BJ (cell line): ENCODE measurements at places on chromosomes 4 and X. TPM values are rescaled to one million over a fixed set of nuclear protein-coding genes. Genes with fewer than 3 reads are reported as not detected.

DNA sequence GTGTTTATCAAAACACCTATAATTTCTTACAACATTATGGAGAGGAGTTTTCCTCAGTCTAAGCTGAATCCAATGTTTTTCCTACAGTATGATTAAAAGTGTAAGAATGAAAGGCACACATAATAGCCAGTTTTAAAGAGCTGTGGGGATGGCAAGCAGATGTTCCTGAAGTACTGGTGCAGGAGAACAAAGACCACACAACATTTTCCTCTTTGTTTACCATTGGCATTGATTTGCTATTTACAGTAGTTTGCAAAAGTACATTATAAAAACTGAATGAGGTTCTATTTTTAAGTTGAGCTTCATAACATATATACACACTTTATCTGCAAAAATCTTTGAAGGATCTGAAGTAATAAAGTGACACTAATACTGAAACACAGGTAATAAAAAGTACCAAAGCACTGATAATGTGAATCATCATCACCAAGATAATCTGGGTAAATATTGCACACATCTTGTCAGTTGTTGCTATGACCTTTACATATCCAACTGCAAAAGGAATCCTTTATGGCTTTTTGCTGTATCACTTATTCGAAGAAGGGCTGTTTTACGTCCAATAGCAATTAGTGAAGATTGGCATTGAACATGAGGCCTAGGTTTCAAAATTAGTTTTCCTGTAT lies 22.5 kb downstream of the TCEAL1 start:
- no peak for DNase-seq

DNA sequence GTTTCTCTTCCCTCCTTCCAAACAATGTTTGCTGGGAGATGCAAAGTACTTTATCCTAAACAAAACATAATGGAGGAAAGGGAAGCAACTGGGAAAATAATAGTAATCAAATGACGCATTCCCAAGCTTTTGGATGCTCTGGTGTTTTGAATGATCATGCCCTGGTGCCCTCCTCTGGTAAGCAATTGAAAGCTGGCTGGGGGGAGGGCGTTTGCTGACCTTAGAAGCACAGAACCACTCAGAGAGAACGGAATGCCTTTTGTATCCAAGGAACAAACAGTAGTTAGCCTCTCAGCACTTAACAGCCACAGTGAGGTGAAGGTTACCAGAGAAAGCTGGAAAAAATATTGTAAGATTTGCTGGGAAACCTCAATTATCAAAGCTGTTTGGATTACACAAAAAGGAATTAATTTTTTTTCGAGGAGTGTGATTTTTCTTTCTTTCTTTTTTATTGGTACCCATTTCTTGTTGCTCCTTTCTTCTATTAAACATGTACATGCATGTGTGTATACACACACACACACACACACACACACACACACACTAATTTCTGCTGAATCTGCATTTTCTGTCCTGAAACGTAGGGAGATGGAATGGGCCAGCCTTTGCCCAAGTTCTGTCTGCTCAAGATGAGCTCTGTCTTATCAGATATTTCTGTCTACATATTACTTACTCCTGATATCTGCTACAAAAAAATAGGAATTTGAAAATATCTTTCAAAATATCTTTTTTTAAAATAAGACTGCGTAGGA lies 155.8 kb upstream of the IGFBP7 start:
- no peak for DNase-seq

DNA sequence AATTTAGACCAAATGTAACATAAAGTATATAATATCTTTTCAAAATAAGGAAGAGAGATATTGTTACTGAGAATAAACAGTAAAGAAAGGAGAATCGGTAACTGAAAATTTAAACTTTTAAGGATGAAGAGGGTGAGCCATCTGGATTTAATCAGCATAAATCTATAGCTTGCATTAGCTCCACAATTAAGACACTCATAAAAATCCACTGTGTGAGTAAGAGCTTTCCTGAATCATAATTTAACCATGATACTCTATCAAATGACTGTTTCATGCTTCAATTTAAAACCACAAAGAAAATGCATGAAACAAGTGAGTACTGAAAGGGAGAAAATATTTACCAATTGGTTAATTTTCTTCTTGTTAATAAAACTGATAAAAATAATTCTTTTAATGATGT lies 951.5 kb upstream of the SLIT2 start:
- peak; percentile 38 for DNase-seq

- no peak for DNase-seq
Measured at GRCh38 chrX:155889328-155889727, 8.2 kb downstream of the VAMP7 start.

GRCh38 chrX:38435130-38435529 lies 82.7 kb downstream of the OTC start:
- DNase-seq = no peak

DNA sequence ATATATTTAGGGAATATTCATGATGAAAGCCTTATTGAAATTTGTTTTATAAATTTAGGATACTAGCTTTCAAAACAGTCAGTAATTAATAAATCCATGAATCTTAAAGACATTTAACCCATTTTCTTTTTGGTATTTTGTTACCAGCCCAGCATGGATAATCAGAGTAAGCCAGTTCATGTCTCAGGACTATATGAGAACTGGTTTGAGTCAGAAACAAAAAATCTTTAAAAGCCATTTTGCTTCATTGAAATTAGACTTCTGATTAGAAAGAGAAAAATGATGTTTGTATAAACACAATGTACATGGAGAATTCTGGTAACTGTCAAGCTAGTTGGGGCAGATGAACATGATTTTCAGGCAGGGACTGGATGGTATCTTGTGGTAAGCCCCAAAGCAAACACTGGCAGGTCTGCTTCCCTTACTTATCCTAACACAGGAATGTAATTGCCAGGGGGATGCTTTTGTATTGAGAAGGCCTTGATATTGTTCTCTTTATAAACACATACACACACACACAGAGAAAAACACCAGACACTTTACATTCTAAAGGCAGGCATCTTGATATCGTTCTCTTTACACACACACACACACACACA lies 9.4 kb downstream of the ARHGAP10 start:
- no peak for DNase-seq

The CXCL6 gene
- 0.06 and 0.12 TPM in 2 replicates for polyA plus RNA-seq

- no peak for DNase-seq
Measured at GRCh38 chr4:12778706-12779105, 705.4 kb downstream of the RAB28 start.

The PCYT1B gene
- polyA plus RNA-seq = 0.06 TPM in 1 of 2 replicates, not detected in the other

The CFI gene
- 1.3 and 3.0 TPM in 2 replicates for polyA plus RNA-seq

- no peak for DNase-seq
Measured at GRCh38 chr4:172547724-172548123, 620.9 kb upstream of the GALNT7 start.

The ADAD1 gene
- polyA plus RNA-seq = not detected in 2 replicates

The BMPR1B gene
- 0.07 and 0.16 TPM in 2 replicates for polyA plus RNA-seq

- no peak for DNase-seq
Measured at GRCh38 chr4:139624441-139625092, 41.1 kb upstream of the MGST2 start.

DNA sequence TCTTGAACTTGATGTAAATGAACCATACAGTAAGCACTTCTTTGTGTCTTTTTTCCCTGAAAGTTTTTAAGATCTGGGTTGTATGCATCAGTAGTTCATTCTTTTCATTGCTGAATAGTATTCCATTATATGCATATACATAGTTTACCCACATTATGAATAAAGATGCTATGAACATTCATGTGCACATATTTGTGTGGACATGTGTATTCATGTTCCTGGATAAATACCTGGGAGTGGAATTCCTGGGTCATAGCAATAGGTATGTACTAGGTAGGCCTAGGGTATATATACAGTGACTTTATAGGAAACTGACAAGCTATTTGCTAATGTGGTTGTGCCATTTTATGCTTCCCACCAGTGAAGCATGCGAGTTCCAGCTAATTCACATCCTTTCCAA lies 215.9 kb downstream of the NR3C2 start:
- DNase-seq = no peak

GRCh38 chr4:57291911-57292310 lies 181.7 kb upstream of the IGFBP7 start:
- DNase-seq = no peak

- DNase-seq = no peak
Measured at GRCh38 chr4:74375824-74376426, 11.0 kb downstream of the EREG start.

DNA sequence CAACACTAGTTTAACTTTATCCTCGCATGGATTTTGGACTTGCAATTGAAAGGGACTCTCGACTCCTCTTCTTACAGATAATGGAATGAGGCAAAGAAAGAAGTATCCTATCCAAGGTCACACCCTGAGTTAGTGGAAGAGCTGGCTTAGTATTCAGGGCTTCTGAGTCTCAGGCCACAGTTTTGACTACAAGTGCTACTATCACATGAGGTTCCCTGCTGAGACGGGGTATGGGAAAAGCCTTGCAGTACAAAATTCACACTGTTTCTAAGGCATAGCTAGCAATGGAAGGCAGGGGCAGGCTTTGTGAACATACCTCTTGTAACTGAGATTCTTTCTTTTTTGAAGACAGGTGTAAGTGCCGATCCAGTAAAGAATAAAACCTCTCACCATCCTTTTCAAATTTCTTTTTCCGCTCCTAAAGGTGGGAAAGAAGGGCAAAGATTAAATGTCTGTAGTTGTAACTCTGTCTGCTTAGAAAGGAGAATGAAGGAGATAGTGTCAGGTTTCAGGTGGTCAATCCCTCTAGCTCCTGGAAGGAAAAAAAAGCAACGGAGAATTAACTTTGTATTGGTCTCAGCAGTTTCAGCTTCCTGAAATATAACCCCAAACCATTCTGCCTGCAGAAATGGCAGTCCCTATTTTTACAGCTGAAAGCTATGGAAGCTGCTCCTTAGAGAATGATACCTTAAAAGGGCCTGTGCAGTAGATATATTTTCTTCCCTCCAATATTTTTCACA lies 199.0 kb downstream of the OPHN1 start:
- DNase-seq = no peak

GRCh38 chrX:21700275-21700674 lies 42.1 kb upstream of the KLHL34 start:
- DNase-seq = no peak

The NUDT10 gene
- 0.15 and 0.16 TPM in 2 replicates for polyA plus RNA-seq

DNA sequence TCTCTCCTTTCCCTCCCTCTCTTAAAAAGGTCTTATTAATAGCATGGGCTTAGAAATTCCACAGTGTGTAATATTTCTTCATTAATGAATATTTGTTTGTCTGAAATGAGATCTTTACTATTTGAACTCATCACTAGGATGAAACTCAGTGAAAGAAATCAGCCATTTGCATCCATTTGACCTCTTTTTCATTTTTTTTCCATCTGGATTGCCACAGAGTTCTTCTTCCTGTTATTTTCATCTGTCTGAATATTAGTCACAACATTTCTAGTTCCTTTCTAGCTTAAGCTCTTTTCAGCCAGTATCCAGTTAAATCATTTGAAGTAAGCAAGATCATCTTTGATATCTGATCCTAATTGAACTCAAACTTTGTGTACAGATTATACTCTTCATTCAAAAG lies 69.2 kb upstream of the PLS3 start:
- DNase-seq = no peak

The GPC4 gene
- 0.23 and 0.26 TPM in 2 replicates for polyA plus RNA-seq

DNA sequence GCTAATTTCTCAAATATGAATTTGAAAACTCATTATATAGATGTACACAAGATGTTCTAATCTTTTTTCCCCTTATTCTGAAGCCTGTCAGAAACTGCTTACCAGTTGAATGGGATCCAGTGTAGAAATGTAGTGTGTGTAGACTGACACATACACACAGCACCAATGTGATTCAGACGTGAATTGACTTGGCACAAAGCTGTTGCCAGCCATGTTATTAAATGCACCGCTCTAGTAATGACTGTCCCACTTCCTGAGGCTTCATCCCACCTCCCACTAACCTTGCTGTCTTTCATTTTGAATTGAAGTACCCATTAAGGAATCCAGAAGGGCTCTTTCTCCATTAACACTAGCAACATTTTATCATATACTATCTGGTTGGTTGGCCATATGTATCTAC lies 146.6 kb downstream of the PPA2 start:
- DNase-seq = no peak

GRCh38 chrX:46841346-46841745 lies 4.5 kb downstream of the RP2 start:
- DNase-seq = no peak

- DNase-seq = no peak
Measured at GRCh38 chr4:48898733-48899431, 7.7 kb downstream of the OCIAD2 start.
